ENCODE measurements at places on chromosomes 3 and 15.

- no peak for DNase-seq
These were observed 23.0 kb downstream of the TPM1 start for GRCh38 chr15:63065262-63066221.

GRCh38 chr3:145900056-145900829 is 260.7 kb downstream of the PLOD2 start:
- DNase-seq, result no peak

- no peak for DNase-seq
These were observed 582.5 kb downstream of the PLOD2 start for GRCh38 chr3:145578471-145578870.

DNA sequence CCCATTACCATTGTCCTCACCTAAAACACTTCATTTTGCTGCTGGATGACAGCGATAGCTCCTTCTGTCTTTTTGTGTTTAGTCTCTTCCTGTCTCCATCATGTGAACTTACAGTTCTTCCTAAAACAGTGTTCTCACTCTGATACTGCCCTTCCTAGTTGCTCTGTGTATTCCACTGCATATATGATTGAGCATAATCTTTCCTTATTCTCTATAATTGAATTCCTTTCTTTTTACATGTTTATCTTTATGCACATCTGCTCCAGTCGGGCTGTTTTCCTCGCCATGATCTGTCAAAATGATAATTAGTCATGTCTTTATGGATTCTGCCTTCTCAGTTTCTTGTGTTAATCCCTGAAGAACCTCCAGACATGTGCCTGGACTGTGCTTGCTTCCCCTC is 405.1 kb upstream of the SEMA6D start:
- DNase-seq, result no peak

All from BJ (cell line).